Fibroblast of mammary gland (primary cell): ENCODE measurements at places on chromosomes 7 and 10.

GRCh38 chr7:90167361-90167760, 13.1 kb downstream of the STEAP1 start:
- no peak for DNase-seq

GRCh38 chr10:653991-654646, 35.3 kb downstream of the DIP2C start:
- no peak for DNase-seq

DNA sequence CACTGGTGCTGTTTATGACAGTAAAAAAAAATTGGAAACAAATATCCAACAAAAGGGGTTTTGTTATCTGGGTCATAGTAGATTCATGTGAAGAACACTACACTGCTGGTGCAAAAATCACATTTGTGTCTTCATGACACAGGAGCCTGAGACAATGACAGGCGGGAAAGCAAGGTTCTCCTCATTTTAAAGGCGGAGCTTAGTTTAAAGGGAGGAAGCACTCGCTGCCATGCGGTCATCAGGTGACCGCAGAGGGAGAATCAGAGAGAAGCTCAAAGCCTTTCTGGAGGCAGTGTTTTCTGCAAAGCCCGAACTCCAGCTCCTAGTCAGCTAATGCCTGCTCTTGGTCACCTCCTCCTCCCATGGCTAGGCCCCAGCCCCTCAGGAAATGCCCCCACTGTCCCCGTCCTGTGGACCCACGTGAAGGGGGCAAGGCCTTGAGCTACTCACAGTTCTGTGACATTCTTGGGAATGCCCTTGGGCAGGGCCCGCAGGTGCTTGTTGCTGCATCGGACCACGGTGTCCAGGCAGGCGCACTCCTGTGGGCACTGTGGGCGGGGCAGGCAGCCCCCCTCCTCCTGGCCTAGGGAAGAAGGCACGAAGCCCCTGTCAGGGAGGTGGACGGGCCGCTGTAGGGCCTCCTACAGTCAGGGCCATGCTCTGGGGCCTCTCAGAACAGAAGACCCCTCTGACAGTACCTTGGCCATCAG, 146.1 kb downstream of the SLIT1 start:
- no peak for DNase-seq

- no peak for DNase-seq
Observed at GRCh38 chr10:119821182-119821581, 51.5 kb downstream of the MCMBP start.

DNA sequence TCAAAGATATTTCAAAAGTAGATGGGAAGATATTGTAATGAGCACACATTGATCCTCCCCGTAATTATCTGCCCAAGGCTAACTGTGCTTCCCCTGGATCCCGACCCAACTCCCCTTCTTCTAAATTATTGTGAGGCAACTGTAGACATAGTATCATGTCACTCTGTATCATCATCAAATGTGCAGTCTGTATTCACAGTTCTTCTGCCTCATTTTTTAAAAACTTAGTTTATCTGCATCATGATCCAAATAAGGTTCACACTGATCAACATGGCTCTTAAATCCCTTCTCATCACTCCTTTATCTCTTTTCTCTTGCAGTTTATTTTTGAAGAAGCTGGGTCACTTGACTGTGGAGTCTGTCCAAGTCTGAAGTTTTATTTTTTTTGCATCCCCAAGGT, 27.5 kb downstream of the CDCA7L start:
- DNase-seq, result no peak

DNA sequence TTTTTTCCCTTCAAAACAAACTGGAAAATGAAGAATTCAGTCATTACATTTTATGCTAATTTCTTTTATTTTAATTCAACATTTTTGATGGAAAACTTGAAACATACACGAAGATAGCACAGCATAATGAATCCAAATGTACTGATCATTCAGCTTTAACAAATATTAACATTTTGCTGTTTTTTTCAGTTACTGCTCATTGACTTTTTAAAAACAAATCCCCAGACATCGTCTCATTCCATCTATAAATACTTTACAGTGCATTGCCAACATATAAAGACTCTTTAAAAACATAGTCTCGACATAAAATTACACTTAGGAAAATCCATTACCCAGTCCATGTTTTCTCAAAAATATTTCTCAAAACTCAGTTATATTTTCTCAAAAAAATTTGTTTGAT, 452.3 kb downstream of the GALNT17 start:
- no peak for DNase-seq

- no peak for DNase-seq
Observed at GRCh38 chr10:95290461-95291364, at the start of gene PDLIM1. Gene PDLIM1 (minus strand): TSS chr10:95291003. CDS start chr10:95290915, 88 bp downstream.

DNA sequence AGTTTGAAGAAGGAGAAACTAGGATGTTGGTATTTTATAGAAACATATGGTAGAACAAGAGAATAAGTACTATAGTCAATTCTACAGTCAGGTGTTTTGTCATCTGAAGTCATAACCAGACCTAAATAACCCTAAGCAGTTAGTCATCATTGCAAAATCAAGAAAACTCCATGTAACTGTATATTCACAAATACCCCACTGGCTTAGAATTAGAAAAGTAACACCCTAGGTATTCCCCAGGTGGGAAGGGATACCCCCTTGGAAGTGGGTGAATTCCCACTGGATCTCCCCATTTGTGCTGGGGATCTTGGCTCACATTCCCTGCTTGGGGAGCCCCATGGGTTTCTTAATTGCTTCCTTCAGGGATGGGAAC, 45.9 kb upstream of the ITGB8 start:
- DNase-seq, result peak; percentile 20

DNA sequence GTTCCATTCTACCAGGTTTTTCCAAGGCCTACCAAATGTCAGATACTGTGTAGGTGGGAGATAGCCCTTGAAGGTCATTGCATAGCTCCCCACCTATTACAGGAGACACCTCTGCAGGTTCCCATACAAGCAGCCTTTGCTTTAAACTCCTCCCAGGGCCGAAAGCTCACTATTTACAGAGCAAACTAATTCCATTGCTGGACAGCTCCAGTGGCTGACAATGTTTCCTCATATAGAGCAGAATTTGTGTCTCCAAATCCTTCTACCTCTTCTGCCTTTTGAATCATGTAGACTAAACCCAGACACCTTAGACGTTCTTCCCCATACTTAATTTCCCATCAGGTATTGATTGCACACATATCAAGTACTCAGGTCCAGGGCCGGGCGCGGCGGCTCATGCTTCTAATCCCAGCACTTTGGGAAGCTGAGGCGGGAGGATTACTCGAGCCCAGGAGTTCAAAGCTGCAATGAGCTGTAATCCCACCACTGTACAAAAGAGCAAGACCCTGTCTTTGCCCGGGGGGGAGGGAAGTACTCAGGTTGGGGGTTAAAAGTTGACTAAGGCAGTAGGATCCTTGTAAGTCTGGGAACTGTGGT, 2.1 kb downstream of the CNNM1 start:
- DNase-seq, result peak; percentile 16

- peak; percentile 89 for DNase-seq
Observed at GRCh38 chr10:88493691-88494483, 89.2 kb downstream of the RNLS start.

- no peak for DNase-seq
Observed at GRCh38 chr10:130461631-130462030, 325.4 kb downstream of the GLRX3 start.

DNA sequence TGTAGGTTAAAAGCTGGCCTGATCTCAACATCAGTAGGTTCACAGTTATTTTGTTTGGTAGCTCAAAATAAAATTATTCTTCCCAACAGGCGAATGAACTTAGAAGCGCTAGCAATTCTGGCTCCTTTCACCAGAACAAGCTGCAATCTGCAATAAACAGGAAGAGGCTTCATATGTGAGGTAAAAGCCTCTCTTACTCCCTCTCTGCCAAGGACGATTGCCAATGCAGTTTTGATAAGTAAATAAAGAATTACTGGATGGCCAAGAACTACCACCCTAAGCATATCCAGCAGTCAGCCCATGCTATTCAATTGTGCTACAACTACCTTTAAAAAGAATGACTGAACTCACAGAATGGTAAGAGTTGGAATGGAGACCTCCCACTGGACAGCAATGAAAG, 150.0 kb upstream of the LAMB4 start:
- no peak for DNase-seq

DNA sequence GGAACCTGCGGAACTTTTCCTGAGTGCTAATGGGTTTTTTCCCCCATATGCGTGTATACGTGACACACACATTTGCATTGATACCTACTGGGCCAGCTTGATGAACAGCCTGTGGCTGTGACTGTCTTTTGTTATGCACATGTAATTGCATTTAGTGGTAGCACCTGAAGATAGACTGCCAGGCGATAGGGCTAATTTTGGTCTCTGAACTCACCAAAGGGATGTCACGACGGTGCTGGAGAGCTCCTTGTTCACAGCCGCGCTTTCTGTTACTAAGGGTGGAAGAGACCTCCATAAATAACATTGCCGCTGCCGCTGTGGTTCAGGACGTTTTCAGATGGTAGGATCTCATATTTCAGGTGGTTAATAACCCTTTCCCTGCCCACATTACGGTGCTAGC, 133.2 kb downstream of the CAMK1D start:
- no peak for DNase-seq

GRCh38 chr7:105578496-105578895, 2.8 kb downstream of the EFCAB10 start:
- peak; percentile 16 for DNase-seq

DNA sequence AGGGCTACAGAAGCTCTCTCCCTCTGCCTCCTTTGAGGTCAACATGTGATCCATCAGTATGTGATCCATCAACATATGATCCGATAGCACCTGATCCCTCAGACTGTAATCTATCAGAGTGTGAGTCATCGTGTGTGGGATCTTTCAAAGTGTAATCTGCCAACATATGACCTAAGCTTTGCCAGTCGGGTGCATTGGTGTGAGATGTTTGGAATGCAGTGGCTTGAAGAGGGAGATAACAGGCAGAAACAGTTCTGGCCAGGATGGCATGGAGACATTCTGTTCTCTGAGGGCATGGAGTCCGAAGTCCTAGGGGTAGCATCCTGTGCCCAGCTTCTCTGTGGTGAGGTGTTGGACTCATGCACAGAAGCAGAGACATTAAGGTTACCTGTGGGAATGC, 217.7 kb upstream of the ETV1 start:
- peak; percentile 41 for DNase-seq

- no peak for DNase-seq
Observed at GRCh38 chr10:62054830-62055229, 153.3 kb downstream of the ARID5B start.

DNA sequence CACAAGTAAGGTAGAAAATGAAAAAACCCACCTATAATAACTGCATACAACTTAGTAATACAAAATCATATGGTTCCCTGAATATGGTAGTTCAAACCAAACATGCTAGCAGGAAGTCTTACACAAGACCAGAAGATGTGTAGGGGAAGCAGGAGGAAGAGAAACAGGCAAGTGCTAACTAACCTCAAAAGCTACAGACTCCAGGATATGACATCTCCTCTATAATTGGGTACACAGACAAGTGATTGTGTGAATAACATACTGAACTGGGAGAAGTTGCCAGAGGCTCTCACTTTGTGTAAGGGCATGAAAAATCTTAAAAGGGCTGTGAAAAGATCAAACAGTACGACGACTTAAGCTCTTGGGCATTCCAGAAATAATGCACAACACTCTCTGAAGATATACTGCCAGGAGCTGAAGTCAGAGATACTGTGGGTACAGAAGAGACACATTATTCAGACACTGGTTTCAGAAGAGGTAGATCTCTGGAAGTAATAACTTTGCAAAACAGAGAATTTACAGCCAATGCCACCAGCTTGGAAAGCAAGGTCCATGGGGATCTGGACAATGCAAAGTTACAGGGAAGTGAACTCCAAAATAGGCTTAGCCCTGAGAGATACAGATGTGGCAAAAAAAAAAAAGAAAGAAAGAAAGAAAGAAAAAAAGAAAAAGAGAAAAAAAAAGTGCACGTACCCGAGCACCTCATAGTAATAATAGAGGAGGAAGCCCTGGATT, 767.2 kb downstream of the TNS3 start:
- peak; percentile 20 for DNase-seq

DNA sequence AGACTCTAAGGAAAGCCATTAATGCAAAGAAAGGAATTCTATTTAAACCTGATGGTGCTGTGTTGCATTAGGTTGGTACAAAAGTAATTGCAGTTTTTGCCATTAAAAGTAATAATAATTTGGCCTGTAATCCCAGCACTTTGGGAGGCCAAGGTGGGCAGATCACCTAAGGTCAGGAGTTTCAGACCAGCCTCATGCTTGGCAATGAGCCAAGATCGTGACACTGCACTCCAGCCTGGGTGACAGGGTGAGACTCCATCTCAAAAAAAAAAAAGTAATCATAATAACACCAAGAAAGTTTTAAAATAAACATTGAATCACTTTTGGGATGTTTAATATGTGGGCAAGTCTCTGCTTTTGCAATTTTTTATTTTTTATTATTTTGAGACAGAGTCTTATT, 107.3 kb upstream of the FRMD4A start:
- DNase-seq, result no peak
